ENCODE measurements at places on chromosomes 5 and 9.

DNA sequence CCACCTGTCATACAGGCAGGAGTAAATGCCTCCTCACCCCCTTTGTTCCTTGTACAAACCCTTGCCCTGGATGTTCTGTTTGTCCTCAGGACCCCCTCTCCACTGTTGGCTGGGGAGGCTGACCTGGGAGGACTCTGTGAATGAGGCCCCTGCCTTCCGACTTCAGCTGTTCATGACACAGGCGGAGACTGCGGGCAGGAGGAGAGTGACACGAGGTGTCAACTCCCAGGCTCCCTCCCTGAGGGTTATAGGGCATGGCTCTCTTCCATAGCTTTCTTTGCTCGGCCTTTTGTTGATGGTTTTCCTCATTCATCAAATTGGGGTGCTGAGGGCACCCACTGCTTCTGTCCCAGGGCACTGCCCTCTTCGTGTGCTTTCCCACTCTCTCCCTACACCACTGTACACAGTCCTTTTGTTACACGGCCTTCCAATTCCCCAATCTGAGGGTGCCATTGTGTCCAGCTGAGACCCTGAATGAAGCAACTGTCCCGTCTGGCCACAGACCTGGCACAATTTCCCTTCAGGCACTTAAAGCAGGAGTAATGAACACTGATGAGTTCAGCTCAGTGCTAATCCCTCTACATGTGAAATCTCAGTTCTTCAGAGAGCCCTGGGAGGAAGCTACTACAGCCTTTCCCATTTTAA lies 33.8 kb downstream of the KCNIP1 start:
- no peak for DNase-seq

DNA sequence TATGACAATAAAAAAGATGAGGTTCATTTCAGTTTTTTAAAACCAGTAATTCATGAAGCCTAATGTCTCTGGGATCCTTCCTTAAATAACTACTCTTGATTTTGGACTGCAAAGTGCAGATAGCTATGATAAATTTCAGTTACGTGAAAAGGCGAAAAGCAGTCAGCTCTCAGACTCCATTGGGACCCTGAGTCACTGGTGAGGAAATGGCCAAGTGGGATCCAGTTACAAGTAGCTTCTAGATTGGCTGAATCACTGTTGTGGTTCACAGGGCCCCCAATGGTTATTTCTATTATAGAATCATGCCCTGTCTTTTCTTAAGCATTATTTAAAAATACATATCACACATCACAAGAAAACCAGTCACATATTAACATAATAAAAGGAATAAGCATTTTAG lies 31.1 kb upstream of the PPP3R2 start:
- no peak for DNase-seq

- no peak for DNase-seq
Measured at GRCh38 chr9:27634879-27635278, 61.6 kb upstream of the C9orf72 start.

- DNase-seq: no peak
Measured at GRCh38 chr5:179418972-179419371, 73.7 kb upstream of the ADAMTS2 start.

GRCh38 chr9:136645352-136645902 lies 17.3 kb upstream of the EGFL7 start:
- no peak for DNase-seq

DNA sequence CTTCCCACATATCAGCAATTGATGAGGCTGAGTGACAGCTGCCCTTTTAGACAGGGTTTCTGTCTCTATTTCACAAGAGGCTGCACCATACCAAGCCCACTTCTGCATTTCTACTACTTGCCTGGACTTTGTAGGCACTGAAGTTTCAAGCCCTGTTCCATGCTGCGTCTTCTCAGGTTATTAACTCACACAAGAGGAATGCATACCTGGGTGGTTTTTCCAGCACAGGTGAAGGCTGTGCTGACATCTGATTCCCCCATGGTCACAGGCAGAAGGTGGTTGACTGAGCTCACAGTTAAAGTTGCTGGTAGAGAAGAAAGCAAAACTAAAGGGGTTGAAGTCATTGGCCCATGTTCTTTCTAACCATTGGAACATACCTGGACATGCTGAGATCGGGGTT lies 86.6 kb downstream of the MAMDC2 start:
- DNase-seq: no peak

- no peak for DNase-seq
Measured at GRCh38 chr5:51156838-51157237, 226.4 kb upstream of the ISL1 start.

DNA sequence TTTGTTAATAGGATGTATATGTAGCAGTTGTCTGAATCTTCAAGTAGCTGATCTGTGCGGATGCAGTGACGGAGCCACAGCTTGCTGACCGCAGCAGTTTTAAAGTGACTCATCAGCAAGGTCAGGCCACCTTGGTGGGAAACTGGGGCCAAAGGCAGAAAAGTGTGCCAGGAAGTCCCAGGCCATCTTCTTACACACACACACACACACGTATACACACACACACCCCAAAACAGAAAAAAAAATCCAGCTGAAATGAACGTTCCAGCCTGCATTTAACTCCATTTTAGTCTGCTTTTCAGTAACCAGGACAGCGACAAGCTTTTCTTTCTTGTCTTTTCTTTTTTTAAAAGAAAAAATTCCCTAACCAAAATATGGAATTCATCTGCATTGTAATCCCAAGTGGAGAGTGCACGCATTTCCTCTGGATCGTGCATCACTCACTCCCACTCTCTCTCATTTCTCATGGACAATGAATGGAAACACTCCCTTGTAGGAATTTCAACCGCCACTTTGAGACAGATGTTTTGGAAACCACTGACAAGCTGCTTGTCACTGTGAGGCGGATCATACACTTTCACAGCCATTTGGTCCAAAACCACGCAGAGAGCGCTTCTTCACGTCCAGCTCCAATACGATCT lies 103.9 kb downstream of the LHFPL2 start:
- DNase-seq: no peak
